HT-29 (cell line): ENCODE measurements at places on chromosomes 2 and 18. TPM values are rescaled to one million over a fixed set of nuclear protein-coding genes. Genes with fewer than 3 reads are reported as not detected.

Gene CMPK2
- total RNA-seq = 5.5 and 16.5 TPM in 2 replicates

Gene MREG
- total RNA-seq = 11.9 and 13.8 TPM in 2 replicates

GRCh38 chr2:77566131-77566530 is 44.0 kb upstream of the LRRTM4 start:
- no peak for DNase-seq

GRCh38 chr2:134500211-134500935 is 218.4 kb downstream of the TMEM163 start:
- no peak for DNase-seq

Gene RHOB
- 702 and 712 TPM in 2 replicates for total RNA-seq
